ENCODE measurements at places on chromosomes 7 and 10.

DNA sequence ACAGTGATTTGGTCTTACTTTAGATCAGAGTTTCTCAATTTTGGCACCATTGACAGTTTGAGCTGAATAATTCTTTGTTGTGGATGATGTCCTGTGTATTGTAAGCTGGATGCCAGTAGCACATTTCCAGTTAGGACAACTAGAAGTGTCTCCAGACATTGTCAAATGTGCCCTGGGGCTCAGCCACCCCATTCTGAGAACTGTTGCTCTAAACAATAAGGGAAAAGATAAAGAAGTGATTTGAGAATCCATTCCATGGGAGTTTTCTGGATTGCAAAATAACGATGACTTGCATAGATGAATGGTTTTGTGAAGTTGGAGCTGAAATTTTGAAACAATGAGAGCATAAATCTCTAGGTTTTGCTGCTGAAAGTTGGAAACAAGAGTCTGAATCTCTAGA lies 44.6 kb downstream of the NUP205 start:
- no peak for DNase-seq

DNA sequence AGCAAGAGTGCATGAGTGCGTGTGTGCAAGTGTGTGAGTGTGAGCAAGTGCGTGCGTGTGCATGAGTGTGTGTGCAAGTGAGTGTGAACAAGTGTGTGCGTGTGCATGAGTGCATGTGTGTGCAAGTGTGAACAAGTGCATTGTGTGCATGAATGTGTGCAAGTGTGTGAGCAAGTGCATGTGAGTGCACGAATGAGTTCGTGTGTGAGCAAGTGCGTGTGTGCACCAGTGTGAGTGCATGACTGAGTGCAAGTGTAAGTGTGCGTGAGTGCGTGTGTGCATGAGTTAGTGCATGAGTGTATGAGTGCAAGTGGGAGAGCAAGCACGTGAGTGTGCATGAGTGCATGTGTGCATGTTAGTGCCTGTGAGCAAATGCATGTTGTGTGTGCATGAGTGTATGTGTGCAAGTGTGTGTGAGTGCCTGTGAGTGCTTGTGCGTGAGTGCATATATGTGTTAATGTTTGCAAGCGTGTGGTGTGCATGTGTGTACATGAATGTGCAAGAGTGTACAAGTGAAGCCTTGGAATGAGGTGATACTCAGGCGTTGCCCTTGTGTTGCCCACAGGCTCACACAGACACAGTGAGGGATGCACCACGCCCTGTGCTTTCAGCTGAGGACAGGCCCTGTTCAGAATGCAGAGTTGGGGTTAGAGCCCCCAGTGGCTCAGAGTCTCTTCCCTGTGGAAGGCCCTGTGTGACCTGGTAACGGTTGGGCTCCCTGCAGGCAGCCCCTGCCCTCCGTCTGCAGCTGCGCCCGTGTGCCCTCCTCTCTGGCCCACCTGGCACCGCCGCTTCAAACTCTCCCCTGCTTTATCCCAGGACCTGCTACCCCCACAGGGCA lies 97.1 kb downstream of the NKX6-2 start:
- no peak for DNase-seq

GRCh38 chr7:150972023-150972468 lies 6.1 kb downstream of the KCNH2 start:
- no peak for DNase-seq

DNA sequence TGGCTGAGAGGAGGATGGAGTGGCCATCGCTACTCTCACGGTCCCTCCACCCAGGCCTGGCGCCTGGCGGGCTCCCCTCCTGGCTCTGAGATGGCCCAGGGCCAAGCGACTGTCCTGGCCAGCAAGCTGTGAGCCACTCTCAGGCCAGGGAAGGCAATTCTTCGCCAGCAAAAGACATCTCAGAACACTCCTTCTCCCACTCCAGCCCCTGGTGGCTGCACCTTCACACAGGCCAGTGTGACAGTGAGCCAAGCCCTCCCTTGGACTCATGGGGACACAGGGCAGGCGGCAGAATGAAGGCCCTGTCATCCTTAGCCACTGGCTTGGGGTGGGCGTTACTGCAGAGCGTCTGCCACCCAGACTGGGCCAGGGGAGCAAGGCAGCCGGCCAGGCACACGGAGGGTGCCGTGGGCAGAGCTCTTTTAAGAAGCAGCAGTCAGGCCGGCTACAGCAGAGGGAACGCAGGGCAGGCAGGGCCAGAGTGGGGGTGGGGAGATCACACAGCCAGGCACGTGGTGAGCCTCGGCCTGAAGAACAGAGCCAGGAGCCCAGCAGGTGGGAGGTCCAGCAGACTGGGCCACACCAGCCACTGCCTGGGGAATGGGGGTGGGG lies 14.4 kb downstream of the STK32C start:
- DNase-seq: no peak

Data from stimulated activated CD8-positive, alpha-beta memory T cell treated with anti-CD3 and anti-CD28 coated beads, Interleukin-15, amount 100 ng/mL, for 48 hours (primary cell).